ENCODE measurements at places on chromosomes 6 and 20. TPM values are rescaled to one million over a fixed set of nuclear protein-coding genes. Genes with fewer than 3 reads are reported as not detected.

The NOTCH4 gene
- total RNA-seq = 12.6 TPM

The LINC00237 gene
- total RNA-seq = not detected

The FNDC11 gene
- total RNA-seq = not detected

The BPIFA1 gene
- not detected for total RNA-seq

The DNAH8 gene
- total RNA-seq = not detected

The PAX1 gene
- total RNA-seq = not detected

The TAF8 gene
- 18.3 TPM for total RNA-seq

The ZBTB46 gene
- 12.1 TPM for total RNA-seq

The C20orf144 gene
- total RNA-seq = not detected

The PHACTR3 gene
- total RNA-seq = not detected

The MAFB gene
- 66.9 TPM for total RNA-seq

The UCKL1 gene
- 27.7 TPM for total RNA-seq

The PKHD1 gene
- total RNA-seq = not detected

The ELOVL2 gene
- not detected for total RNA-seq

The ADGB gene
- not detected for total RNA-seq

The PSORS1C1 gene
- total RNA-seq = 0.66 TPM

The FAM83C gene
- not detected for total RNA-seq

The HDGFL1 gene
- not detected for total RNA-seq

The RHAG gene
- 0.27 TPM for total RNA-seq

The ITPA gene
- total RNA-seq = 23.5 TPM

The CRISP3 gene
- 0.12 TPM for total RNA-seq

The RNF182 gene
- 1.3 TPM for total RNA-seq

The RBPJL gene
- not detected for total RNA-seq

The PXT1 gene
- total RNA-seq = 2.0 TPM

The MAP1LC3A gene
- 96.0 TPM for total RNA-seq

The WFDC10B gene
- not detected for total RNA-seq

The HTR1E gene
- total RNA-seq = 0.17 TPM

The ACAT2 gene
- total RNA-seq = 3.1 TPM

The EDEM2 gene
- total RNA-seq = 11.2 TPM

The DEFB115 gene
- total RNA-seq = not detected

The TRIM15 gene
- not detected for total RNA-seq
